ENCODE measurements at places on chromosomes 4 and X.
A peak's percentile ranks its signal among the peaks of the same experiment; 100 is the strongest.

DNA sequence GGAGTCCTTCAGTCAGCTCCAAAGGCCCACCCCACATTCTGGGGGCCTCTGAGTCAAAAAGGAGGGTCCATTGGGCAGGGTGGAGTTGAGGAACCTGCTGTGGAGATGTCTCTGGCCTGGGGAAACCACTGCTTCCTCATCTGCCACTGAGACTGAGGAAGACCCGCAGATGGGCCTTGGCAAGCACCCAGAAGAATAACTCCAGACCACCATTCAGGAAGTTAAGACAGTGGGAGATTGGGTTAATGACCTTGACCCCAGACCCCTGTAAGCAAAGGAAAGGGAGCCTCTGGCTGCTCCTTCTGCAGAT, 8.1 kb upstream of the HSD17B10 start:
- DNase-seq: no peak

DNA sequence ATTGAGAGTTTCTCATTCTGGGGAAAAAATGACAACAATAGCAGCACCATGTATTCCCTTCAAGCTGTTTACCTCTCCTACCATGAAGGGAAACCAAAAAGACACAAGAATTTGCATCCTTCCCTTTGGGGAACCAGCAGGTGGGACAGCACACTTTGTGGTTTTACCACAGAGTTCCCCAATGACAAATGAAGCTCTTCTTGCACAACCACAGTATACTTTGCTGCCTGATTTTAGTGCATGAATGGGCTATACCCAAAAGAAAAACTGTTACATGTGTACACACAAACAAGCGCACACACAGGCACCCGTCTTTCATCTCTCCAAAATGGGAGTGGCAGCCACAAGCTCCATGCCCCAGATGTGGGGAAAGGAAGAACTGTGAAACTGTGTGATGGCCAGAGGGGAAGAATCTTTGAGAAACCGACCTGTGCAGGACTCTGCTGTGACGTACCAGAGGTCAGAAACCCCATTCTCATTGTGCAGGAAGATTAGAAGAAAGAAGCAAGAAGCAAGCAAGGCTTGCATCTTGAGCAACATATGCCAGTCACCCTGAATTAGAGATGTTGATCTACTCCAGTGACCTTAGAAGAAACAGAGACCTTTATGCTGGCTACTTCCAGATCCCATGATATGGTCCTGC, 2.7 kb upstream of the MAML3 start:
- no peak for DNase-seq

DNA sequence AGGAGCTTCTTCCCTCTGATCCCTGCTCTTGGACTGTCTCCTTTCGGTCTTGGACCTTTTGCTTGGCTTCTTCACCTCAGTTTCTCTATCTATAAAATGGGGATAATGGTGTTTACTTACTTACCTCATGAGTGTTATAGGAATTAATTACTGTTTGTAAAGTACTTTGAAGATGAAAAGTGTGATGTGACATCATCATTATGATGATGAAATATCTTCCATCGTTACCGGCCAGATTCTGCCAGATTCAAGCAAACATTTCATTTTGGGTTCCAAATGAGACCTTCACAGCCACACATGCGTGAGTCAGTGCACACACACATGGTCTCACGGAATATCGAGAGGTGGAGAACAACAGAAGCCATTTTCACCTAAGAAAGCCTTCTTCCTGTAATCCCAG, 220.1 kb upstream of the RPL34 start:
- DNase-seq: no peak

DNA sequence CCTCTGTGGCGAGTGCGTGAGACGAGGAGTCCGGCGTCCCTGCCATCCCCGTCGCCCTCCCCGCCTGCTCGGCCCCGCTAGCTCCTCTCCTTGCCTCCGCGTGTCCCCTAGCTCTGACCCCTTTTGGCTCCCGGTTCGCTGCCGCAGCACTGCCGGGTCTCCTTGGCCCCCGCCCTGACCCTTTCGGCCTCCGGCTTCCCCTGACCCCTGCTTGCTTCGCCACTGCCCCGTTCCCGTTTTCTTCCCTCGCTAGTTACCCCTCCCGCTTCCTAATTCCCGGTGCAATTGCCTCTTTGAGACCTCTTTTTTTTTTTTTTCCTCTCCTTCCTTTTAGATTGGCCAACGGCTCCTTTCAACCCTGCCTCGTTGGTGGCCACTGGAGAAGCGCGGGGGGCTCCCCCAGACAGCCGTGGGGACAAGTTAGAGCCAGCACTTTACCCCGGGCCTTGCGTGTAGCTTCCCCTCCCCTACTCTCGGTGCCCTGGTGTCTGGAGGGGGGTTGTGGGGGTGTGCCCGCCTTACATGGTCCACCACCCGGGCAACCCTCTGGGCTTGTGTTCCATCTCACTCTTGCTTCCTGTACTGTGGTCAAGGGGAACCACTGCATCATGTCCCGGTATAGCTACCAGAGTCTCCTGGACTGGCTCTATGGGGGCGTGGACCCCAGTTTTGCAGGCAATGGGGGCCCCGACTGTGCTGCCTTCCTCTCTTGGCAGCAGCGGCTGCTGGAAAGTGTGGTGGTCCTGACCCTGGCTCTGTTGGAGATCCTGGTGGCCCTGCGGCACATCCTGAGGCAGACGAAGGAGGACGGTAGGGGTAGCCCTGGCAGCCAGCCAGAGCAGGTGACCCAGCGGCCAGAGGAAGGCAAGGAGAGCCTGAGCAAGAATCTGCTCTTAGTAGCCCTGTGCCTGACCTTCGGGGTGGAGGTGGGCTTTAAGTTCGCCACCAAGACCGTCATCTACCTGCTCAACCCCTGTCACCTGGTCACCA, 548 bp downstream of the TMEM164 start:
- DNase-seq: no peak

- no peak for DNase-seq
These were observed 144.0 kb downstream of the HDX start for GRCh38 chrX:84358271-84358670.

- no peak for DNase-seq
These were observed 417.7 kb downstream of the AR start for GRCh38 chrX:67961516-67961915.

DNA sequence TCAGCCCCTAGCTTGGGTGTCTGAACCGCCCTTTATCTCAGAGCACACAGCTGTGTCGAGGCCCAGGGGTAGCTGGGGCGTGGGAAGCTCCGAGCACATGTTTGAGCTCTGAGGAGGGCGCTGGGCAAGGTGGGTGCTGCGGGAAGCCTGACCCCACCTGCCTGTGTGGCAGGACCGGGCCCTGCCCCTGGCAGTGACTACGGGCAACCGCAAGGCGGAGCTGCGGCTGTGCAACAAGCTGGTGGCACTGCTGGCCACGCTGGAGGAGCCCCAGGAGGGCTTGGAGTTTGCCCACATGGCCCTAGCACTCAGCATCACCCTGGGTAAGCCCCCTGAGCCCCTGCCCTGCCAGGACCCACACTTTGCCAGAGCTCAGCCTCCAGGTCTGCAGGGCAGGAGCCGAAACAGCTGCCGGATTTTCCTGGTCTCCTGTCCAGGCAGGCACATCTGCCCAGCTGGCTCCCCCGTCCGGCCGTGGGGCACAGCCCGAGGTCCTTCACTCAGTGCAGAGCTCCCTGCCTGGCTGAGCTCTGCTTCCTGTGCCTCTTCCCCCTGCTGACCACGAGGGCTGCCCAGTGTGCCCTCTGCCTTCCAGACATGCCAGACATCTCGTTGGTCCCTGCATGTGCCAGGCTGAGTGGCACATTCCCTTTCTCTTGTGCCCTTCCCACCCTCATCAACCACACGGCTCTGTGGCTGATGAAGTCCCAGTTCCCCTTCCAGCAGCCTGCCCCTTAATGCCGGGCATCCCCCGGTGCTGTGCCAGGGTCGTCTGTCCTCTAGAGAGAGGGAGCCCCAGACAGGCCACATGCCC, 33.2 kb upstream of the HTRA3 start:
- DNase-seq: no peak

GRCh38 chr4:101277671-101278070, 69.7 kb downstream of the PPP3CA start:
- no peak for DNase-seq

GRCh38 chrX:87873347-87873941, 355.8 kb downstream of the KLHL4 start:
- DNase-seq: no peak

DNA sequence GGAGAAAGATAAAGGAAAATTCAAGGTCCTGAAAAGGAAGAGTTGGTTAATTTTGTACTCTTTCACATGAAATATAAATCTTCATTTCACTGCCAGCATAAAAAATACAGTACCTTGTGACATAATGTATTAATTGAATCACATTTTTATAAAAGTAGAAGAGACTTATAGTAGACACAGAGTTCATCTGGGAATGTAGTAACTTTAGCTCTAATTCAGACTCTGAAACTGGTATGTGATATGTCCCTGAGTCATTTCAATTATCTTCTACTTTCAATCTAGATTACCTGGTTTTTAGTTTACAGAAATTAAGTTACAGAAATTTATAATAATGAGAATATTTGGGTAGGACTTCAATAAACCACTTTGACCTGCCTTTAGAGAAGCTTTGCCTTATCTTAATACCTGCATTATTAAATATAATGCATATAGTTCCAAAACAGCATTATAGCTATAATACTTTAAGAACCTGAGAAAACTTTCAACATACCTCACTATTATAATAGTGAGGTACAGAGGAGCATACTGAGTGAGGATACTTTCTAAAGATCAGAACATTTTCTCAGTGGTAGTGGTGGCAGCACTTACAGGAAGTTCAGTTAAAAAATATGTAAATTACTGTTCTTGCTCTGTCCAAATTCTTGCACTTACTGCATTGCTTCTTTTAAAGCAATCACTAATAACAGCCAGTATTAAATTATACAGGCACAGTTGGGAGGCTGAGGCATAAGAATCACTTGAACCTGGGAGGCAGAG, 11.2 kb downstream of the NEK1 start:
- no peak for DNase-seq

DNA sequence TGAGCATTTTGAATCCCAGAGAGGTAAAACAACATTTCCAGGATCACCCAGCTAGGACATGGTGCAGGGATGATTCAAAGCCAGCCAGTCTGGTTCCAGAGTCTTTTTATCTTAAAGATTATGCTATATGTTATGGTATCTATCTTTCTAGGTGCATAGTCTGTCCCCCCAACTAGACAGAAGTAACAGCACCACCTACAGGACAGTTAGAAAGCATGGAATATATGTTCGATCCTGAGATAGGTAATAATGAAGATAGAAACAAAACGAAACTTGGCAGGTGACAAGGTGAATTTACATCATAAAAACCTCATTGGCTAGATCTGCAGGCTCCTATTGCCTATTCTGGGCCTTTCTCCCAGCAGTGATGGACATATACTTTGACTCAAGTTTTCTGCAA, 723.2 kb downstream of the SMARCA1 start:
- no peak for DNase-seq

DNA sequence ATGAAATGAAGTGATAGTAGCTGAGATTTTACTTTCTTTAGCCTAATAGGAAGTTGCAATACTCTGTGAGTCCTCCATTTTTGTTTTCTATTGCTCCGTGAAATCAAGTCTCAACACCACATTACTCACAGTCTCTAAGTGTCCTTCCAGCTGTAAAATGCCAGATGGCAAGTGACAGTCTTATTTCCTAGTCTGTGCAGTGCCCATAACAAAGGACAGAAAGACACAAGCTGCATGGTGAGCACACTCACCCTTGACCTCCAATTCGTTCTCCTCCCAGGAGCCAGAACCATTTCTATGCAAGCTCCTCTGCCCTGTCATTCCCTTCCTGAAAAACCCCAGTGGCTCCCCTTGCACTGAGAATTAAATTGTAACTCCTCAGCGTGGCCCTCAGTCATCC, 101.6 kb downstream of the PARM1 start:
- no peak for DNase-seq

DNA sequence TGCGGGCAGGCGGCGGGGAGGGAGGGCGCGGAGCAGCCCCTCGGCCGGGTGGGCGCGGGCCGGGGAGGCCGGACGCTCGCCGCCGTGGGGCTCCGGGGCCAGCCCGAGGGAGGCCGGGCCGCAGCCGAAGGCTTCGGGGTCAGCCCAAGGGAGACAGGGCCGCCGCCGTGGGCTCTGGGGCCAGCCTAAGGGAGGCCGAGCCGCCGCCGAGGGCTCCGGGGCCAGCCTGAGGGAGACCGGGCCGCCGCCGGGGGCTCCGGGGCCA, 251 bp downstream of the KIAA0232 start:
- no peak for DNase-seq

DNA sequence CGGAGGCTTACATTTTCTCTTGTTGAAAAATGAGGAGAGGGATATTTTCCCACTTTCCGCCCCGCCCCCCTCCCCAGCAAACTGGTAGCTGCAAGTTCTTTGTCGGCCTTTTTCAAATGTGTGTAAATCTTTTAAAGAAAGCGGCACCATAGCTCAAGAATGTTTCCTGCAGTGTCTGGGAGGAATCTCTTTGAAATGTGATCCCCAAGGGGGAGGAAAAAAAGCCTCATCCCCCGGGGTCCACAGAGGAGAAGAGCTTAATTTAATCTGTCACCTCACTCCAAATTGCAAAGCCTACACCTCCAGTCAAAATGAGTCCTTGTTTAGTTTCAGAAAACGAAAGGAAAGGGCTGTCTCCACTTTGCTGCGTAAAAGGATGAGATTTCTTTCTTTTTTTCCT, 34.8 kb downstream of the ASMT start:
- DNase-seq: no peak

DNA sequence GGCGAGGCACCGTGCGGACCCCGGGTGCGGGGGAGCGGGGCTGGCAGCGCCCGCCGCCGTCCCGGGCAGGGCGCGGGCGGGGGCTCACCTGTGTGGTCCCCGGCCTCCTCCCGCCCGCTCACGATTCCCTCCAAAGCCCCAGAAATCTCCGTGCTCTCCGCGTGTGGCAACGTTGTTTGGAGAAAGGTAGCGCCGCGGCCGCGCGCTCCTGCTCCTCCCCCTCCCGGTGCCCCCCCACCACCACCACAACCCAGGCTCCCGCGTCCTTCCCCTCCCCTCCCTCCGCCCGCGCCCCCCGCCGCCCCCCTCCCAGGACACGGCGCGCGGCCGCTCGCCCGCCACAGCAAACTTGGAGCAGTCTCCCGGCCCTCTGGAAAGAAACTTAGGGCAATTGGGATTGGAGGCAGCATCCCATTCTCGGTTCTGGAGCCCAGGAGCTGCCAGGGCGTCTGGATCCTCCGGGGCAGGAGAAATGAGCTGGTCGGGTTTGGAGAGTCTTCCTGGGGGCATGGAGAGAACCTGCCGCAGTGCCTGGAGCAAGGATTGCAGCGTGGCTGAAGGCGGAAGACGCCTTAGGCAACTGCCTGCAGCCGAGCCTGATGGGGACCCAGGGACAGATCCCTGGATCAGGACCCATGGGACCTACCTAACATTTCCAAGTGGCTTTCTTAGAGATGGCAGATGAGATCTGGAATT, 855 bp downstream of the KLF3 start:
- DNase-seq: peak; percentile 75

DNA sequence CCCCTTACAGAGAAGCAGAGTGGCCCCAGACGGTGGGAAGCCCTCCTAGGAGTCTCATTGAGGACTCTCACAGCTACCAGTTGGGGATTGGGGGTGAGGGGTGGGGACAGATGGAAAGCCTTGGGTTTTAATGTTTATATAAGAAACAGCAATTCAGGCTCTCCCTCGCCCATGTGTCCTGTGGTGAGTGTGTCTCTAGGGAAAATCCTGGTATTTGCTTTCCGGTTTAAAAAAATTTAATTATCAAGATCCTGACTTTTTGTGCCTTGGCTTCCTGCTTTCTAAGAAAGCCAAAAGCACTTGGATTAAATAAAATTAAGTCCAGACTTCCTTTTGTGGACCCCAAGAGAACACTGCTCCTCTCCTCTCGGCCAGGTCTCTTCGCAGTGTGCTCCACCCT, 93.8 kb downstream of the SOWAHB start:
- DNase-seq: no peak

GRCh38 chr4:53193111-53193510, 172.8 kb downstream of the SCFD2 start:
- DNase-seq: no peak

- DNase-seq: no peak
These were observed 59.5 kb upstream of the PPP2R3B start for GRCh38 chrX:446245-446644.
